ENCODE measurements at places on chromosomes 11 and 22.

GRCh38 chr22:43616645-43617044, 195.5 kb downstream of the EFCAB6 start:
- peak; percentile 1 for DNase-seq

GRCh38 chr22:37703906-37704305, 7.1 kb downstream of the TRIOBP start:
- DNase-seq = no peak

GRCh38 chr11:35003658-35004057, 87.2 kb downstream of the PDHX start:
- no peak for DNase-seq

GRCh38 chr11:63719987-63720386, 38.7 kb downstream of the RTN3 start:
- no peak for DNase-seq

DNA sequence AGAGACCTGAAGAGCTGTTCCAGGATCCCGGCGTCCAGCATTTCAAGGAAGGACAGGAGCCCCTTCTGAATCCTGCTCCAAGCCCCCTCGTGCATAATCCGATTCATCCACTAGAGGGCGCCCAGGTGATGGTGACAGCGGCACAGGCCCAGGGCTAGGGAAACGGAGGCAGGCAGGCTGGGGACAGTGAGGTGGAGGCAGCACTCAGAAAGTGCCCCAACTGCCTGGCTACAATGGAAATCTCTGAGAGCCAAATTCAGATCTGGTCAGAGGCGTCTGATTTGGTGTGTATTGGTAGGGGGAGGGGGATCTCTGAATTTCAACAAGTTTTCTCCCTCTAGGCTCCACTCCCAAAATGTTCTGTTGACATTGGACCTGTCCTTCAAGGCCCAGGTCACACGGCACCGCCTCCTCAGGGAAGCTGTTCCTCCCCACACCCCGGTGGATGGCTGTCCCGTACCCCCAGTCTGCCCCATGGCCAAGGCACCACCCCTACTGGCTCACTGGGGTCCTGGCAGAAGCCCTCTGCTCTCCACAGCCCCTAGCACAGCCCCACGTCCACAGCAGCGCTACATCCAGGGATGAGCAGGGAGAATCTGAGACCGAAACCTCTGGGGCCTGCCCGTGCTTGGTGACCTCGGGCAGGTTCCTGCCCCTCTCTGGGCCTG, 142.9 kb downstream of the CRYBB2 start:
- DNase-seq = peak; percentile 44

DNA sequence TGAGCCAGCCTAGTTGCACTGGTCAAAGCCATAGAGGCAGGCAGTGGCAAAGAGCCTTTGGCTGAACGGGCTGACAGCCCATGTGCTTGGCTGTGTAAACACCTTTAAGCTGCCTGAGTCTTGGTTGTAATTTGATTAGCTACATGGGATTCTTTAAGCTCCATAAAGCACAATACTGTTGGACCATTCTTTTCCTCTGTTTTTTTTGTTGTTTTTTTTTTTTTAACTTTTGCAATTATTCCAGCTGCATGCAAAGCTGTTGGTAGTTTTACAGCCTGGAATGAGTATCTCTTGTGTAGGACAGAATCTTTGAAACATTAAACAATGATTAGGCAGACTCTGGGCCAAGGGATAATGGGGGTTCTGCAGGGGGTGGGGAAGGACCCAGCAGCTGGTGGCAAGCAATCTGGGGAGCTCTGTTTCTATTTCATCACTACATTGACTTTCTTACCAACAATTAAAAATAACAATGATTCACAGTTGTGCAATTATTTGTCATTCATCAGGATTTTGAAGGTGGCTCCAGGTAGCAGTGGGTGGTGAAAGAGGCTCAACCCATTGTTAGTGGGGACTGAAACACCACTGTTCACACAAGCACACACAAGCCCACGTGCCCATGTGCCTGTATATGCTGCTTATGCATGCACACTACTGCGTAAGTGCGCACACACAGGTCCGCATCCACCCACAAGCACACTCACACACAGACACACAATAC, 69.5 kb upstream of the CSNK2A3 start:
- no peak for DNase-seq

DNA sequence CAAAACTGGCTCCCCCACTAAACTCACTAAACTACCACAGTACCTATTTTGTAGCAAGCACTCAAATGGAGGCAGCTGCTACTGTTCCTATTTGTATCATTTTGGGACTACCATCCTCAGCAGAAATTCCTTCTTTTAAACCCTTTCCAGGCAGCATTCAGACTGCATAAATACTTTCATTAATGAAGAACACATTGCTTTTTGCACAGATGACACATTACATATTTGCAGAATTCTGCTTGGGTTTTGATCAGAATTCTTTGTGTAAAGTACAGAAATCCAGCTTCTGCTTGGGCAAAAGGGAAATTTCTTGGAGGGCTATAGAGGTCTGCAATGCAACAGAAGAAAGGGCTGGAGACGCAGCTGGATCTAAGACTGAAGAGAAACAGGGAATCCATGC, 24.2 kb downstream of the RBX1 start:
- DNase-seq = no peak

DNA sequence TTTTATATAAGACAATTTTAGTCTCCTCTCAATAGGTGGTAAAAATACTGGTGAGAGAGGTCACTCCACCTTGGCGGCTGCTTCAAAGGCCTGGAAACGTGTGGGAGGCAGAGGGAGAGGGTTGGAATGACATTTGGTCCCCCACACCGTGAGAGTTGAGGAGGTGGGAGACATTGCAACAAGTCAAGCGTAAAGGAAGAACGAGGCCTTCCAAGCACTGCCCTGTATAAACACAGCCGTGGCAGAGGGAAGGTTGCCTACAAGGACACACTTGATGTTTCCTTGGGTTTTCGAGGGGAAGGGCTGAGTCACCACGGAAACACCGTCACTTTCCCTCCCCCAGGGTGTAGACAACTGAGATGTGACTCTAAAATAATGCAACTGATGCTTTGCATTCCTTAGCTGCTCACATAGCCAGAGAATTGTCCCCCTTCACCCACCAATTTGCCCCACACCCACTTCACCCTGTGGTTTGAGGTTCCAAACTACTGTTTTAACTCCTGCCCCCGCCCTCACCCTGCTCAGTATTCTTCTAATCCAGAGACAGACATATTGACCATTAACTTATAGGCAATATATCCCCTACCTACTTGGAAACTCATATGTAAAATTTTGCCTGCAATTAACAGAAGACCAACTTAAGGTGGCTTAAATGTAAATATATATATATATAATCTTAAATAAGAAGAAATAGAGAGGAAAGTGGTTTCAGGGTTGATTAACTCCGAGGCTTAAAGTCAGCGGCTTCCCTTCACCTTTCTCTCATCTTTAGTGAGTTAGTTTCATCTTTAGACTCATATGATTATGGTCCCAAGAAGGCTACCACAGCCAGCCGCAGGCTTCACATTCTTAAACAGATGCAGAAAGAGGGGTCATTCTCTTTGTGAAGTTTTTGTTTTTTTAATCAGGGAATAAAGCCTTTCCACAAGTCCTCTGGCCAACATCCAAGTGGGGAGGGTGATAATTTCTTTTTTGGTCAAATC, 54.1 kb upstream of the BDNF start:
- DNase-seq = no peak

GRCh38 chr11:20609727-20610707, 10.6 kb downstream of the SLC6A5 start:
- DNase-seq = peak; percentile 62

DNA sequence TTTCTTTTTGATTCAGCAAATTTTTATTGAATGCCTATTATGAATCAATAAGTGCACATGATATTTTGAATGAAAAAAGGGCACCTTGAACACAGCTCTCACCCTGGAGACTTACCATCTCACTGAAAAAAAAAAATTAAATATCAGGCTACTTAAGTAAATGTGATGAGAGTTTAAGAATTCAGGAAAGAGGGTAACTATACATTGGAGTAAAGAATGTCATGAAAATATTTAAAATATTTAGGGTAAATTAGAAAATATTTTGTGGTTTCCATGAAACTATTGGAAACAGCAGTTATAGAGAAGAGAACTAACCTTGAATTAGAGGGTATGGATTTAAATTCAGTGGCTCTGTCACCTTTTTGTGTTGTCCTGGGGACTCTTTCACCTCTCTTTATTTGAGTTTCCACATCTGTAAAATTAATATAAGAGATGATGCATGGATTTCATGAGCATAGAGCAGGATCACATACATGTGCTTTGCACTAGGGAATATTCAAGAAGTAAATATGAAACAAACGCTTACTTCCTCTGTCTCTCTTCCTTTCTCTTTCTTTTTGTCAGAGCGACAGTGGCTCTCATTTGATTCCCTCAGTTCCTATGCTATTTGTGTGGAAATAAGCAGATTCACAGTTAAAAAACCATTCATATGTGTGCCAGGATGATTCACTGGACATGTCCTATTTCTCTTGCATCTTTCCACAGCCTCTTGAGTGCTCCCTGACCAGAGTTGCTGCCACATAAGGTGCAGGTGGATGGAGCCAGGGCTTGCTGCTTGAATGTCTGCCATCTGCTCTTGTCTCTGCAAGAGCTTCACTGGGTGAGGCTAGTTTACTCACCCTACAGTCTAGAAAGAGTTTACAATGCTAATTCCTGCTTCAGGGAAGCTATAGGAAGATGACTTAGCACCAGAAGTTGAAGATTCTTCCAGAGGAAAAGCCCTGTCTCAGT, 533.1 kb downstream of the ETS1 start:
- DNase-seq = no peak

DNA sequence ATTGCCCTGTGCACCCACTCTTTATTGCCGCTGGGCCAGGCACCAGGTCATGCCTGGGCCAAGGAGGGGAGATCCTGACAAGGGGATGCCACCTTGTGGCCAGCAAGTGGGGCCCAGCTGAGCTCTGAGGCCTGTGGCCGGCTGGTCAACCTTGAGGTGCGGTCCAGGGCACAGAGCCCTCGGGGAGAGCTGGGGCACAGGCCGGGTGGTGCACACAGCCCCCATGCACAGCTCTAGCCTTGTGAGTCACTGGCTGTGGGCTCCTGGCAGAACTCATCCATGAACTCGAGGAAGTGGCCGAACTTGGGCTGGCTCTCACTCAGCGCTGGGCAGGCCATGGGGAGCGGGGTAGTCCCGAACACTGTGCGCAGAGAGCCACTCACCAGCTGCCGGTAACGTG, 94.3 kb downstream of the RNF169 start:
- DNase-seq = no peak

- no peak for DNase-seq
Measured at GRCh38 chr11:109203176-109203575, 218.8 kb upstream of the C11orf87 start.

- DNase-seq = no peak
Measured at GRCh38 chr11:46278387-46279125, 1.1 kb downstream of the CREB3L1 start.

- DNase-seq = no peak
Measured at GRCh38 chr11:30025396-30026139, 8.7 kb upstream of the KCNA4 start.

- DNase-seq = no peak
Measured at GRCh38 chr11:48006301-48006992, 26.1 kb downstream of the PTPRJ start.

GRCh38 chr22:36797374-36797773, 19.5 kb downstream of the PVALB start:
- no peak for DNase-seq

DNA sequence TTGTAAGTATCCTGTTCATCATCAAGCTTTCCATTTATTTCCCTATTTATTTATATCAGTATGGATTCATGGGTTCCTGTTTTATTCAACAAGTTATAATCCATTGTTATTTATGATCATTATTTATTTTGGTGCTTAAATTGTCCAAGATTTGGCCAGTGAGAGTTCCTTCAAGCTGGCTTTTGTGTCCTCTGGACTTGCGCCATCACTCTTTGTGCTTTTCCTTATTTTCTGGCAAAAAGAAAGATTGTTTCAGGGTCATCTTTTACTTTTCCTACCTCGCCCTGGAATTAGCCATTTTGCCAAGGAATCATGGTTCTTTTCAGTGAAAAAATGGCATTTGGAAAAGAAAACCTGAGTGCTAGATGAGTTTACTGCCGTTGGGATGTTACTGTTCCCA, 193.4 kb downstream of the ADAMTS15 start:
- DNase-seq = no peak

- no peak for DNase-seq
Measured at GRCh38 chr11:216081-216974, 8.8 kb downstream of the RIC8A start.

DNA sequence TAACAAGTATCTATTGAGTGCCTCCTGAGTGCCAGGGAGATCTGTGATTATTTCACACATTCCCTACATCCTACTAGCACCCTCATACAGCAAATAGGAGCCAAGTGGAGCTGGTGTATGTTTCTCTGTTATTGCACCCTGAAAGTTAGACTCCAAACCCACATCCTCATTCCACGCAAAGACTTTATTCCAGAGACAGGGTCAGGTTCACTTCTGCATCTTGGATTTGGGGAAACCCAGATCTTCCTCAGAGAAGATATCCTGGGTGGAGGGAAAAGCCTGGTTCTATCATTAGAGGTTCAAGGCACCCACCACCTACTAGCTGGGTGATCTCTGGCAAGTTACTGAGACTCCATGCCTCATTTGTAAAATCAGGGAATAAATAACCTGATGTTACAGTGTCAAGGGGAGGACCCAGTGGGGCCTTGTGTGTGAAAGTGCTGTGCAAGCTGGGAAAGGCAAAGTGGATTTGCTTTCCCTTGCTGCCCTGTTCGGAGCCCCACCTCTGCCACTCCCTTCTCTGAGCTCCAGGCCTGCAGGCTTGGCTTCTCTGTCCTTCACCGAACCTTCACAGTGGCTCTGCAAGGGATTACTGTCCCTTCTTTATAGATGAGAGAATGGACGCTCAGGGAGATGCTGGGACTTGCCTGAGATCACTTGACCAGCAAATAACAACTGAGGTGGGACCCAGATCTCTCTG, 991 bp upstream of the SLCO2B1 start:
- no peak for DNase-seq

- no peak for DNase-seq
Measured at GRCh38 chr11:110186867-110187266, 93.7 kb downstream of the ZC3H12C start.

- DNase-seq = no peak
Measured at GRCh38 chr11:124672536-124673215, 863 bp downstream of the SIAE start.

DNA sequence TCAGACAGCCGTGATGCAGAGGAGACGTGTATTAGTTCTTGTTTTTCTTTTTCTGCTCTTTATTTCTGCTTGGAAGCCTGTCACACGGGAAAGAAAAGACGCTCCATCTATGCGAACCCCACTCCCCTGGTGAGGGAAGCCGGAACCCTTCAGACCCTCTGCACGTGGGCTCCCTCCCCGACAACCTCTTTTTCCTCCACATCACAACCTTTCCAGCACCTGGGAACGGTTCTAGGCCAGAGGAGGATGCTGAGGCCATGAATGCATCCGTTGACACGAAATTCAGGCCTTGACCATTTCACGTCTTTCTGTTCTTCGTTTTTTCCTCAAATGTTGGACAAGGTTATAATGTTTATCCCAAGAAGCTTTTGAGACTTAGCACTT, 85.3 kb upstream of the WNT7B start:
- DNase-seq = no peak

- DNase-seq = no peak
Measured at GRCh38 chr11:3046641-3047040, 10.6 kb downstream of the CARS1 start.

GRCh38 chr22:24736526-24737053, 37.9 kb downstream of the PIWIL3 start:
- DNase-seq = no peak

Data from NCI-H2029 treated with DMSO at 0.1 percent for 48 hours (cell line).